Ovary (tissue), 10 donors: ENCODE measurements at places on chromosomes 4 and X.

- no peak for DNase-seq
These were observed 52.9 kb upstream of the LIMCH1 start for GRCh38 chr4:41485041-41485440.

DNA sequence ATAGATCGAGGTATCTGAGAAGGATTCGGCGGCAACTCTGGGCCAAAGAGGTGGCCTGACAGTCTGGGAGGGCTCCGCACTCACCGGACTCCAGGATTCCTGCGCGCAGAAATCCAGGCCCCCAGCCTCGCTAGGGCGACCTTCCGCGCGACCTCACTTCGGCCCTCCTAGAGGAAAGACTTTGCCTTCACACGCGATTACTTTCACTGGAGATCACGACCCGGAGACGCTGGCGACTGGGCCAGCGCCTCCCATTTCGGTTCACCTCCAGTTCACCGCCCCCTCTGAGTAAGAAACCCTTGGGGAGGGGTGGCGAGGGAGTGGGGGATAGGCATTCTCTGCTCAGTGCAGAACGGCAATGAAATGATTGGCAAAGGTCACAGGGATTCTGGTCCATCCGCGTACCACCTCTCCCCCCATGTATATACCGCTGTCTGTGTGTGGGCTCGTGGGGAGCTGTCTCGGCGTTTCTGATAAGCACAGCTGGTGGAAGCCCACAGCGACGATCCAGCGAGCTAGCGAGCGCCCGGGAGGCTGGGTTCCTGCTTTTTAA is 2.5 kb downstream of the POU3F4 start:
- no peak for DNase-seq

- DNase-seq, result no peak
These were observed 68.6 kb downstream of the PRSS12 start for GRCh38 chr4:118284169-118284568.

GRCh38 chrX:144253356-144253755 is 369.5 kb downstream of the UBE2NL start:
- DNase-seq, result no peak

GRCh38 chr4:87073199-87074120 is 138.6 kb downstream of the AFF1 start:
- DNase-seq, result no peak

GRCh38 chr4:48431401-48431800 is 51.7 kb upstream of the SLC10A4 start:
- no peak for DNase-seq

DNA sequence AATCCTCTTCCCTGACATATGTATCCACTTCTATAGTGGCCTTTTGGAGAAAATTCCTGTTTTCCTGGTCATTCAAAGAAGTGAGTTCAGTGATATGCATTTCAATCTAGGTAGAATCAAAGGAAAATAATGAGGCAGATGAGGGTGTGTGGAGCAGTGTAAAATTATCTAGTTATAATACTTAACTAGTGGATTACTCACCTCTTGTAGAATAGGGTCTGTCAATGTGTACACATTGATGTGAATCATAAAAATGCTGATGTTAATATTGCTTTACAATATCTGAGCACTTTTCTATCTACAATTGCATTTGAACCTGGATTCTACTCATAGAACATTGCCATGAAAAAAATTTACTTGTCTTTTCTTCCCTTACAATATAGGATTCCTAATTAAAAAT is 293.5 kb downstream of the GBA3 start:
- DNase-seq, result no peak

- no peak for DNase-seq
These were observed 430.4 kb downstream of the ADGRL3 start for GRCh38 chr4:61630548-61630947.

GRCh38 chrX:72027024-72027913 is 104.4 kb downstream of the RTL5 start:
- DNase-seq, result no peak
